ENCODE measurements at places on chromosomes 16 and 17. TPM values are rescaled to one million over a fixed set of nuclear protein-coding genes. Genes with fewer than 3 reads are reported as not detected.

The C16orf74 gene
- total RNA-seq, result 17.8 TPM

The CBFA2T3 gene
- total RNA-seq, result not detected

GRCh38 chr17:43043307-43043706 is 18.3 kb downstream of the RND2 start:
- no peak for DNase-seq

GRCh38 chr17:60354223-60354622 is 37.7 kb downstream of the USP32 start:
- peak; percentile 1 for DNase-seq

GRCh38 chr17:78605429-78605828 is 28.2 kb upstream of the DNAH17 start:
- no peak for DNase-seq

DNA sequence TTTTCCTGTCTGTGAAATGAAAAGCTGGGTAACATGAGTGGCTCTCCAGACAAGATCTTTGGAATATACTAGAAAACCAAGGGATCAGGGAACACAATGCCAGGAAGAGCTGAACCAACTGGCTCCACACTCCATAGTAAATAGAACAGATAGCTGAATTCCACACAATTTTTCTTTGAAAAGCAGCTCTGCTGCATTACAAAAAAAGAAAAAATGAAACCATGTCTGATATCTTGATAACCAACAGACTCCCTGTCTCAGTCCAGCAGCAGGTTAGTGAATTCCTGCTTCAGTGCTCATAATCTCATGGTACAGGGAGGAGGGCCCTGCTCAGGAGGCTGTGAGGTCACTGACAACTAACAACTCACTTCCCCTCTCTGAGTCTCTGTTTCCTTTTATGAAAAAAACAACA is 97.1 kb downstream of the CDH11 start:
- DNase-seq, result peak; percentile 8

GRCh38 chr17:80872001-80872500 is 119.6 kb upstream of the CHMP6 start:
- no peak for DNase-seq

DNA sequence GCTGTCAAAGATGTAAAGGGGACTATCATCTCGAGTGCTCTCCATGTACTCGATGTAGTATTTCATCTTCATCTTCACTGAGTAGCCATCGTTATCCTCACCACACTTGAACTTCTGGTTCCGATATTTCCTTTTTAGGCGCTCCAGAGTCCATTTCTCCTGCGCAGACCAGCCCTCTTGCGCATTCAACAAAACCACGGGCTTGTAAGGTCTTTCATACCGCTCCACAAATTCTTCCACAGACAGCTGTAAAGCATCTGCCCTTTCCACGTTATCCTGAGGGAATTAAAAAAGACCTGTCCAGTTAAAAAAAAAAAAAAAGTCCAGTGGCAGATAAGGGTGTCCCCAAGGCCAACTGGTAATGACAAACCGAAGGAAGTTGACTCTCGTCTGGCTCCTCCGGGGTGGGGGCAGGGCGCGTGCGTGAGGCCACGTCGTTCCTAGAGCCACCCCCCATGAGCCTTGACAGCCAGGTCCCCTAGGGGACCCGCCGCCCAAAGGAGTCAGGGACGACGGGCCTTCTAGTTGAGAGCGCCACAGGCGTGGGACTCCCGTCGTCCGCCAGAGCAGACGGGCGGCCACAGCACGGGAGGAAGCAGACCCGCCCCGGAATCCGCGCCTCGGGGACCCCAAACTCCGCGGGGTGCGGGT is 701 bp downstream of the JMJD6 start:
- DNase-seq, result peak; percentile 54

GRCh38 chr17:66448026-66448639 is 145.7 kb downstream of the PRKCA start:
- no peak for DNase-seq
